ENCODE measurements at places on chromosomes 16 and 17.

- DNase-seq, result no peak
These were observed 22.7 kb upstream of the SPNS2 start for GRCh38 chr17:4476017-4476416.

GRCh38 chr16:78628461-78629045 is 529.1 kb downstream of the WWOX start:
- no peak for DNase-seq

DNA sequence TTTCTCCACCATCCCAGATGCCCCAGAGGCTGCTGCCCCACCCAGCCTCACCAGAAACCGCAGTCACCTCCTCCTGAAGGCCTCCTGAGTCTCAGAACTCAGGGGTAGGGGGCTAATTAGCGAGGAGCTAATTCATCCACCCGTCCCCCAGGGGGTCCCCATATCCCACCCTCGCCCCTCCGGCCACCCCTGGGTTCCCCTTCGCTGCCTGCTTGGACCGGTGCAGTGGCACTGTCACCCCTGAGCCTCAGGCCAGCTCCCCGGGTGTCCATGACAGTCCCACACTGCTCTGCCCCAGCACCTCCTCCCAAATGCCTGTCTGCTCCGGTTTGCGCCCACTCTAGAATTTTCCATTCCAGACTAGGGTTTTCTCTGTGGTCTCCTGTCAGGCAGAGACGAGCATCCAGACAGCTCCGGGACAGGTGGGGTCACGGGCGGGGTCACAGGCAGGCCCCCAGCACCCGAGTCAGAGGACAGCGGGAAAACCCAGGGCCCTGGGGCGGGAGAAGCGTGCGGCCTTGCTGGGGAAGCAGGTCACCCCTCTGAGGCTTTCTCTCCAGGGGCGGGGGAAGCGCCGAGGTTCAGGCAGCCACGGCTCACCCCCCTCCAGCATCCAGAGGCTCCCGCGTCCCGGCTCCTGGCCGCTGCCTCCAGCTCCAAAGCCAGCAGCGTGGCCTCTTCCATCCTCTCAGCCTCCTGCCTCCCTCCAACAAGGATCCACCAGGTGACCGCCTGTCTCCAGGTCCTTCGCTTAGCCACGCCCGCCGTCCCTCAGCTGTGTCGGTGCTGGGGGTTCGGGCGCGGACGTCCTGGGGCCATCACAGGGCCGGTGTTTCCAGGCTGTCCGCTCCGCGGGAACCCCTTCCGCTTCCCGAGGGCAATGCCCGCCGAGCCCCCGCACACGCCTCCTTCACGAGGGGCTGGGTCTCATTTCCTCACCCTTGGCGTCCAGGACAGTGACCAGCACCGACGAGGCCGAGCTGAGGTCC is 3.1 kb upstream of the PERCC1 start:
- DNase-seq, result no peak

- DNase-seq, result no peak
These were observed 18.4 kb upstream of the EXOC7 start for GRCh38 chr17:76121932-76122430.

Data from neural progenitor cell (in vitro differentiated cells).